Stimulated activated CD4-positive, alpha-beta T cell treated with anti-CD3 and anti-CD28 coated beads, Interleukin-4, amount 100 ng/mL, for 24 hours (primary cell): ENCODE measurements at places on chromosomes 1 and 21.

GRCh38 chr1:217715681-217716080 lies 84.5 kb downstream of the SPATA17 start:
- DNase-seq, result no peak

GRCh38 chr1:210457568-210457967 lies 128.9 kb downstream of the HHAT start:
- DNase-seq, result no peak

GRCh38 chr1:40750451-40750908 lies 33.1 kb upstream of the KCNQ4 start:
- DNase-seq, result no peak

DNA sequence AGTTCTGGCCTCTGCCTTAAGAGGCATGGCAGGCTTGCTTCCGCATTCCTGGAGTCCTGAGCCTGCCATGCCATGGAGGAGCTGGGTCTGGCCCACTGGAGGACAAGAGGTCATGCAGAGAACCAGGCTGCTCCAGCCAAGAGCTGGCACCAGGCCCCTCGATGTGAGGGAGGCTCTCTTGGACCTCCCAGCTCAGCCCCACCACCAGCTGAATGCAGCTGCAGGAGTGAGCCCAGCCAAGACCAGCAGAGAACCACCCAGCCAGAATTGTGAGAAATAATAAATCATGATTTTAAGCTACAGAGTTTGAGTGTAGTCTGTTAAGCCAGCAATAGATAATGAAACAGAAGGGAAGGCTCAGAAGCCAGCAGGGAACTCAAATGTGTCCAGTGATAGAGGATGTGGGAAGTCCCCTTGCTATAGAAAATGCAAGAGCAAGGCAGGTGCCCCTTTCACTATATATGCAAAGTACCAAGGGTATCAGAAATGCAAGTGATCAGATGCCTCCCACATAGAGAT lies 118.4 kb downstream of the HIVEP3 start:
- no peak for DNase-seq

GRCh38 chr1:243393096-243393495 lies 137.3 kb downstream of the SDCCAG8 start:
- no peak for DNase-seq

- no peak for DNase-seq
These were observed 43.6 kb upstream of the SYNC start for GRCh38 chr1:32746130-32746529.

DNA sequence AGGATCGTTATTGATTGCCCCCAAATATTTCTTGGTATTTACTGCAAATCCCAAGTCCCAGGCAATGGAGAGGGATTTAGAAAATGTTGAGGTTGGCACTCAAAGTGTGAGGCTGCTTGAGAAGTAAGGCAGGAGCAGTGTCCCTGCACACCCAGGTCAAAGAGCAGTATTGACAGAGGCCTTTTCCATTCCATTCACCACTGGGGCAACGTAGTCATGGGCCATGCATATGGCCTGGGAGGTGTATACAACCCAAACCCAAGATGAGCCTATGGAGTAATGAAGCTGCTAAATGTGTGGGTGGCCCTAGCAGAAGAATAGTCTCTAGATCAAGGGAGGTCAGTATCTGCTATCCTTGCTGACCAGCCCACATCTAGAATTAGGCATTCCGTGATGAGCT lies 245.6 kb downstream of the FOXD2 start:
- DNase-seq, result no peak

DNA sequence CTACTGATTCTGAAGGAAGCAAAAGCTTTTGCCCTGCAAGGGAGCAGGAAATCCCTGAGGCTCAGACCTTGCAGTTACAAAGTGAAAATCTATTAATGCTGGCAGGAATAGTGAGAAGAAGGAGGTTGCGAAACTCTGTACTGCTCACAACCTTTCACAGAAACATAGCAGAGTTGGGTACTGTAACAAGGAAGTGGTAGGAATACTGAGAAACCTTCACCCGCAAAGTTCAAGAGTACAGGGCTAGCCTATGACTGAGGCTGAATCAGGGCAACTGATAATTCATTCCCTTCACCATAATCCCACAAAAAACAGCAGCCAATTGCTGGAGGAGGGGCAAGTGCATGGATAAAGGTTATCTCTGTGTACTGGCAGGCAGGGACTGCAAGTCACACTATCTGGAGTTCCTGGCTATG lies 23.9 kb upstream of the KCTD3 start:
- DNase-seq, result no peak

DNA sequence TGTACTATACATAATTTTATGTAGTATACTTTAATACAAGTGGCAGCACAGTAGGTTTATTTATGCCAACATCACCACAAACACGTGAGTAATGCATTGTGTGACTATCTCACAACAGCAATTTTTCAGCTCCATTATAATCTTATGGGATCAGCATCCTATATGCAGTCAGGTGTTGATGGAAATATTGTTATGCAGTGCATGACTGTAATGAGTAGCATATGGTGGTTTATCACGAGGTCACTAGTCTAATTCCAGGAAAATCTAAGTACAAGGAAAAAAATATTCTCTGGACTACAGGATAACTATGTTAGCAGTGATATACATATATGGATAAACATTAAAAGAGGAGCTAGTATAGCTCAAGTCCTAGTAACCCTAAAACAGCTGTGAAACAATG lies 69.0 kb downstream of the ATP1B1 start:
- DNase-seq, result no peak

DNA sequence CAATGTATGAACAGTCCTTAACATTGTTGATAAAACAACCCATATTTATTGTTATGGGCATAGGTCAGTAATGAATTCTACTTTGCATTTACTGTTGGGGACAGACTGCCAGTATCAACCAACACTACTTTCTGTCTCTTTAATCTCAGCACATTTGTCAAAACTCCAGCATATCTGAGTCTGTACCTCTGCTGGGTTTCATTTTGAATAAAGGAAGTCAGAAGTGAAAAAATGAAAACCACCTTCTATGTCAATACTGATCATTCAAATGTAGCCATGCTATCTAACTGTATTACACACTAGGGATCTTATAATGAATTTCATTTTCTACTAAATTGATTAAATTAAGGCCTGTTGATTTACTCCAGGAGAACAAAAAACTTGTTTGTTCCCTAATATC lies 24.2 kb upstream of the CXADR start:
- no peak for DNase-seq

GRCh38 chr1:162003061-162003829 lies 20.4 kb downstream of the OLFML2B start:
- no peak for DNase-seq

GRCh38 chr1:51264451-51264850 lies 28.4 kb downstream of the RNF11 start:
- DNase-seq, result no peak

DNA sequence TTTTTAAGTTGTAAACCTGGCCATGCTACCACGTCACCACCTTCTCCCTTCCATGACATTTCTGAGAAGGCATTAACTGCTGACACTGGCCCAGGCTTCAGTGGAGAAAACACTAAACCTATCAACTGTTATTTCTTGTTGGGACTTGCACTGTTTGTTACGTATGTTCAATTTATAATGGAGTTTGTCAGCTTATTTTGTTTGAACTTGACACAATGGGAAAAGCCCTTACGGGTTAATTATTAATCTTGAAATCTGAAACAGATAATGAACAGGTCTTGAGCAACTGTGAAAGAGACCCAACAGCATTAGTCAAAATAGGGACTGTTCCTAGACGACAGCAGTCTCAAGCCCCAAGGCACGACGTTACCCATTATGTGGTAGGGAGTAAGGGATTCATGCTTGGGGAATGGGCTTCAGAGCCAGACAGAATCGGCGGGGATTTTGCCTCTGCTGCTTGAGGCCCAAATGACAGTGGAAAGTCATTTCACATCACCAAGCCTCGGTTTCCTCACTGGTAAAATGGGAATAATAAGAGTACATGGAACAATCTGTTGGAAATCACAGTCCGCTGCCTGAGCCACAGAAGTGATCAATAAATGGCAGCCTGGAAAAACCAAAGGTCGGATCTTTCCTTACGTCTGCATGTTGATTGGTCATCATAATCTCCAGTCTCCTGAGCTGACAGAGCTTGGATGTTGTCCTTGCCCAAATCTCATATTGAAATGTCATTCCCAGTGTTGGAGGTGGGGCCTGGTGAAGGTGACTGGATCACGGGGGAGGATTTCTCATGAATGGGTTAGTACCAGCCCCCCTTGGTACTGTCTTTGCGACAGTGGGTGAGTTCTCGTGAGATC lies 44.5 kb downstream of the TIAM1 start:
- no peak for DNase-seq

DNA sequence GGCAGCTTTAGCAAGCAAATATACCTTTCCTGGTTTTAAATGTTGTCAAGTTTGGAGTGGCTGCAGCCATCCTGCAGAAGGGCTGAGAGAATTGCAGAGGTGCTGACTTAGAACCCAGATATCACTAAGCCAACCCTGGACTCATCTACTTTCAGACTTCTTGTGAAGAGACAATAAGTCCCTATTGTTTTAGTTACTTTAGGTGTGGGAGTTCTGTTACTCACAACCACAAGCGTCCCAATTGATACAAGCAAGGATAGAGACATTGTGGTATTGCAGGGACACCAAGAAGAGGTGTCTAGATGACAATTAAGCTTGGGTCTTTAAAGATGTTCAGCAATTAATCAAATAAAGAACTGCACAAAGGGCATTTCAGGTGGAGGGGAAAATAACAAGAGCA lies 8.8 kb upstream of the ETV3 start:
- DNase-seq, result no peak

- DNase-seq, result no peak
These were observed 30.5 kb downstream of the TNNT2 start for GRCh38 chr1:201346987-201347386.

DNA sequence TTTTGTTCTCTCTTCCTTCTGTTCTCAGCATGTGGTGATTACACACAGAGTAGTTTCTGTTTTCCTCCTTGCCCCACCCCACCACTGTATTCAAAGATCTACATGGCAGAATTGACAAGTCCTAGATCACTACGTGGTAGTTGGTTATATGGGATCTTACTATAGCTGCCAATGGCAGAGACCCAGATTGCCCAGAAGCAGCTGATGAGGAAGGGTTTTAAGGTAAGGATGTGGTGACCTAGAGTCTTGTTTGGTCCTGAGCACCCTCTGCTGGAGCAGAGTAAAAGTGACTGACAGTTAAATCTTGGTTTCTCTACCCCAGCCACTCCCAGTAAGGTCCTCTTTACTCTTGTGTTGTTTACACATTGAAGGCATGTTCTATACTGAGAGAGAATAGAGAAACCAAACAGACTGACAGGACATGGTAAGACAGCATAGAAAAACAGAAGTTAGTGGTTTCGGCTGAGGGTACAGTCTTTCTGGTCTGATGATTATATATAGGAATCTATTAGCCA lies 22.8 kb upstream of the STRIP1 start:
- peak; percentile 38 for DNase-seq

- peak; percentile 58 for DNase-seq
These were observed 104.9 kb upstream of the SOD1 start for GRCh38 chr21:31554511-31555022.

- no peak for DNase-seq
These were observed 992 bp upstream of the SSX2IP start for GRCh38 chr1:84691122-84691783.

DNA sequence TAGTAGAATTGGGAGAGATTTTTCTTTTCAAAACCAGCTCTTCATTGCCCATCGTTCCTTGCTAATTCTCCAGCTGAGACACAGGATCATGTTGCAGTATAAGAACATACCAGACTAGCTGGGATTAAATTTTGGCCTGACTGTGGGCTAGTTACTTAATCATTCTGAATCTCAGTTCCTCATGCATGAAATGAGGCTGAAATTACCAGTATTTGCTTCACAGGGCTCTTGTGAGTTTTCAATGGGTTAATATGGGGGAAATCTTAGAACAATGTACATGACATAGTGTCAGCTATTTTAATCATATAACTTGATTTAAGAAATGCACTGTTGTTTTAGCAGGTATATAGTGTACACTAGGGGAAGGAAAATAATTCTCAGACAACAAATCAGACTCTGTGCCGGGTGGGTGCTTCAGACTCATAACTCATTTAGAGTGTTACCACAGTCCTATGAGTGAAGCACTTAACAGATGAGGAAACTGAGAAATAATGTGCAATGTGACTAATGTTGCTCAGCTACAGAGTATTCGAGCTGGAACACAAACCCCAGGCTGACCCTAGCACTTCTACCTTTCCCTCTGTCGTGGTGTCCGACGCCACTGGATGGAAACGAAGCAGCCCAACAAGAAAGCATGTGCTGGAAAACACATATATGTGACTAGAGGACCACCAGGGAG lies 137.6 kb upstream of the SGIP1 start:
- DNase-seq, result no peak
